Kidney (tissue), 22 donors: ENCODE measurements at places on chromosomes 6 and 20. TPM values are rescaled to one million over a fixed set of nuclear protein-coding genes. Genes with fewer than 3 reads are reported as not detected.

- H3K27me3 ChIP-seq, result no peaks in the 10 kb centered on the region
- no peak overlapping the region for H3K4me3 ChIP-seq
- H3K36me3 ChIP-seq, result no peaks in the 10 kb centered on the region
- no peak overlapping the region for H3K27ac ChIP-seq
- DNase-seq, result no peak
- H3K4me1 ChIP-seq, result no peaks in the 10 kb centered on the region
Observed at GRCh38 chr6:6402006-6402405, 81.5 kb upstream of the F13A1 start.

The SLPI gene
- total RNA-seq, result 3,615 TPM

DNA sequence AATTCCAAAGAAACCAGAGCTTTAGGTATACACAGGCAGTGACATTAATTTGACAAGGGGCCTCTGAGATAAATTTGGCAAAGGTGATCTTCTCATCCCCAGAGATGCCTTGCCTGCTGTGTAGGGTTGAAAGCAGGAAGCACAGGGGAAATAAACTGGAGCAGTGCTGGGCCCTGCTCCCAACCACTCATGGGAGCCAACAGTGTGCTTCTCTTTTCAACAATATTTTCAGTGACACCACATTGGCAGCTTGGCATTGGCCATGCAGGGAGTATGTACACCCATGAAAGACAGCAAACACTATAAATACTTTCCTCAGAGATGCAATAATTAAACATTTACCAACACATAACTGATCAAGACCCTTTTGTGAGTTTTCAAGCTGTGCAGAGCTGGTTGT is 90.7 kb upstream of the F13A1 start:
- DNase-seq, result no peak
- no peak overlapping the region for H3K4me3 ChIP-seq
- H3K27ac ChIP-seq, result no peak overlapping the region
- no peaks in the 10 kb centered on the region for H3K27me3 ChIP-seq
- no peaks in the 10 kb centered on the region for H3K36me3 ChIP-seq
- H3K4me1 ChIP-seq, result no peaks in the 10 kb centered on the region

The PANK2 gene
- 44.9 TPM for total RNA-seq

DNA sequence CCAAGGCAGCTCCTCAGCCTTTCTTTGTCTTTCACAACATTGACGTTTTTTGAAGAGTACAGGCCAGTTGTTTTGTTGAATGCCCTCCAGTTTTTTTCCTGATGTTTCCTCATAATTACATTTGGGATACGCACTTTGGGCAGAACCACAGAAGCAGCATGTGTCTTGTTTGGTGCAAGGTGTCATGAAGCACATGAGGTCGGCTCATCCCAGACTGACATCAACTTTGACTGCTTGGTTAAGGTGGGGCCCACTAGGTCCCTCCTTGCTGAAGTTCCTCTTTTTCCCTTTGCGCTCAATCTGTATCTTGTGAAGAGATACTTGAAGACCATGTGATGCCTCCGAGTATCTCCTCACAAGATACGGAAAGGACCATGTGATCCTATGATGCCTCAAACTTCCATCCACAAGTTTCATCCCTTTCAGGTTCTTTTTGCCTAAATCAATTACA is 10.5 kb downstream of the SNAI1 start:
- DNase-seq, result no peak
- H3K36me3 ChIP-seq, result no peaks in the 10 kb centered on the region
- no peak overlapping the region for H3K4me3 ChIP-seq
- no peaks in the 10 kb centered on the region for H3K4me1 ChIP-seq
- H3K27ac ChIP-seq, result no peak overlapping the region
- no peaks in the 10 kb centered on the region for H3K27me3 ChIP-seq

DNA sequence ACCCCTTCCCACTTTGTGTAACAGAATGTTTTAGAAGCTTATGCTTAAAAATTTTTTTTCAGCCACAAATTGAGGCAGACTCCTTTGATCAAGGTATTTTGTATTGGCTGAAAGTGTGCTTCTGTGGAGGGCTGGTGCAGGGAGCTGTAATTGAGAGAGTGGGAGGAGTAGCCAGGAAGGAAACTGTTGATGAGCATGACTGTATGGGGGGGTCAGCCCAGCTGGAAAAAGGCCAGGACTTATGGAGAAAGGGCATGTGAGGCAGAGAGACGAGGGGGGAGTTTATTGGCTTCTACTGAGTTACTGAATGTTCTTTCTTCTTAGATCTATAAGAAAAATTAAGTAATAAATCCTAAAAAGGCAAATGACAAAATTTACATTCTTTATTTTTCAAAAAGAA is 13.4 kb downstream of the RFPL4B start:
- H3K4me1 ChIP-seq, result no peaks in the 10 kb centered on the region
- H3K36me3 ChIP-seq, result no peaks in the 10 kb centered on the region
- DNase-seq, result peak; percentile 61
- no peak overlapping the region for H3K27ac ChIP-seq
- no peaks in the 10 kb centered on the region for H3K27me3 ChIP-seq

DNA sequence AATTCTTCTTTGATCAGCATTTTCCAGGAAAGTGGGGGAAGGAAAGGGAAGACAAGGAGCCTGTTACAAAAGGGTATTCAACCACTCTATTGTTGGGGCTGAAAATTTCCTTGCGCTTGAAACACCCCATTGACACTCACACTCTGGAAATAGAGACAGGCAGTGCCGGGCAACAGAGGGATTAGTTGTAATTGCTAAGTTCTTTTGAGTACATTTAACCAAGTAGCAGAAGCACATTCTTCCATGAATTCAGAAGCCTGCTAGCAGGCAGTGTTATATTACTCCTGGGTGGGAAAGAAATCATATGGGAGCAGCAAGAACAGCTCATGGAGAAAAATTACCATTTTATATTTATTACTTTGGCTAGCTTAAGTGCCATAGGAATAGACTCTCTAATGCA is 745.5 kb downstream of the C6orf118 start:
- DNase-seq, result no peak
- H3K27me3 ChIP-seq, result no peaks in the 10 kb centered on the region
- no peak overlapping the region for H3K4me3 ChIP-seq
- no peak overlapping the region for H3K27ac ChIP-seq
- no peaks in the 10 kb centered on the region for H3K4me1 ChIP-seq
- no peaks in the 10 kb centered on the region for H3K36me3 ChIP-seq

- no peak for DNase-seq
- no peaks in the 10 kb centered on the region for H3K36me3 ChIP-seq
Observed at GRCh38 chr6:78841111-78841510, 26.2 kb upstream of the IRAK1BP1 start.

DNA sequence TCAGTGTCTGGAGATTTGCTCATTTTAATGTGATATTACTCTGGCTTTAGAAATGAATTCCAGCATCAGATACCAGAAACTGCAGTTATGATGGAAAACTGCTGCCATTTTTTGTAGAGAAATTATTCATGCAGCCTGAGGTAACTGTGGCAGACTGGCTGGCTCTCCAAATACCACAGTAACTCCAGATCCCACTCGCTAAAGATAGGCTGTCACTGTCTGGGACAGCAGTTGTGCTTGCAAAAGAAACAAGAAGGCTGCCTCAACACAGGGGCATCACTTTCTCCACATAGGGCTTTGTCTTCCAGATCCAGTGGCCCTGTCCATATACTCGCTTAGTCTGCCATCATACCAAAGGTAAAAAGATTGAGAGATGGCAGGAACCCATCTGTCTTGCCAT is 52.7 kb downstream of the FAM184A start:
- H3K36me3 ChIP-seq, result no peaks in the 10 kb centered on the region
- DNase-seq, result no peak
- H3K4me3 ChIP-seq, result no peak overlapping the region
- H3K4me1 ChIP-seq, result no peaks in the 10 kb centered on the region
- no peak overlapping the region for H3K27ac ChIP-seq
- no peaks in the 10 kb centered on the region for H3K27me3 ChIP-seq

- H3K36me3 ChIP-seq, result no peaks in the 10 kb centered on the region
- H3K27me3 ChIP-seq, result no peaks in the 10 kb centered on the region
- H3K4me3 ChIP-seq, result no peak overlapping the region
- no peak for DNase-seq
Observed at GRCh38 chr6:75415804-75416203, 77.8 kb downstream of the FILIP1 start.

The GLO1 gene
- total RNA-seq, result 67.3 TPM

DNA sequence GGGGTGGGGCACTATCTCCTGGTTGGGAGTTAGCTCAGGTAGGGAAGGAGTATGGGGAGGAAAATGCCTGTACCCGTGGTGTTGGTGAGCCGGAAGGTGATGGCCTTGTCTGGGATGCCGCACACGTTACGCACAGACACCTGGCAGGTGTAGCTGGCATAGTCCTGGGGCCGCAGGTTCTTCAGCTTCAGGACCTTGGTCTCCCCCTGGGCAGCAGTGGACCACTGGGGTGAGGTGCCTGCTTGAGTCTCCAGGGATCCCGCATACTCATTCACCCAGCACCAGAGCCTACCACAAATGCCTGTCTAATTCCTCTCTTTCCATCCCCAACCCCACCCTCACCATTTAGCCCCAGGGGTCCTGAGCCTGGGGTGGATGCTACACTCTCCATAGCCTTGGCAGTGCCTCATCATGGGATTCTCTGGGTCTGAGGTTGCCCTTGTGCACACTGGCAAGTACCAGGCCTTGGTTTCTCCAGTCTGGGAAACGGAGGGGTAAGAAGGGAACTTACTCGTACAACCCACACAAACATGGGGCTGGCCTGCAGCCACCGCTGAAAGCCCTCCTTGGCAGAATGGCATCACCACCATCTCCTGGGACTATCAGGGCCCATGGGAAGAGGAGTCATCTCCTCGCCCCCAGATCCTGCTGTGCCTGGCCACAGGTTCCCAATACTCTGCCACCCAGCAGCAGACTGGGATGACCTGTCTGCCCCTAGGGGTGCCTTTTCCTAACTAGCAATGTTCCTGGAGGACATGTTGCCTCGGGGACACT is 42.8 kb downstream of the MDGA1 start:
- no peak for DNase-seq
- no peaks in the 10 kb centered on the region for H3K4me1 ChIP-seq
- H3K4me3 ChIP-seq, result no peak overlapping the region
- no peak overlapping the region for H3K27ac ChIP-seq

The HRH3 gene
- total RNA-seq, result not detected

DNA sequence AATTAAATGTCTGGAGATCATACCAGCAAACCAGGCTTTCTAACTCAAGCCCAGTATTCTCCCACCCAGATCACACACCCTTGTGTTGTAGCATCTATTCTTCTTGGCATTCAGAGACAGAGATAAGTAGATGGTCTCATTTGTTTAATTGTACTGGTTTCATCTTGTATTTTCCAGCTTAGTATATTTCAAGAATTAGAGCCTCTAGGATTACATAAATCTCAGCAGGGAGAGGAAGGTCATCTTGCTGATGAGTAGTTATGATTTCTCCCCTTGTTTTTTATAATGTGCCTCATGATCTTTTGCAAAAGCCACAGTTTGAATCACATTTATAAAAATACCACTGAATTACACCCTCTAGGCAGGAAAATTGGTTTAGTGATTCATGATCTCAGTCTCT is 106.6 kb upstream of the NRSN1 start:
- H3K27me3 ChIP-seq, result no peaks in the 10 kb centered on the region
- no peak for DNase-seq
- no peaks in the 10 kb centered on the region for H3K36me3 ChIP-seq
- no peak overlapping the region for H3K4me3 ChIP-seq

DNA sequence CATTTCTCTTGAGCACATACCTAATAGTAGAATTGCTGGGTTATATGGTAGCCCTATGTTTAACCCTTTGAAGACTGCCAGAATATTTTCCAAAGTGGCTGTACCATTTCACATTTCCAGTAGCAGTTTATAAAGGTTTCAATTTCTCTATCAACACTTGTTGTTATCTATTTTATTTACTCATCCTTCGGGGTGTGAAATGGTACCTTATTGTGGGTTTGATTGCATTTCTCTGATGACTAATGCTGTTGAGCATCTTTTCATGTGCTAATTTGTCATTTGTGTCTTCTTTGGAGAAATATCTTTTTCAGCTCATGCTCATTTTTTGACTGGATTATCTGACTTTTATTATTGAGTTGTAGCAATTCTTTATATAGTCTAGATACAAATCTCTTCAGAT is 5.4 kb downstream of the ENPP4 start:
- no peaks in the 10 kb centered on the region for H3K36me3 ChIP-seq
- no peaks in the 10 kb centered on the region for H3K4me1 ChIP-seq
- no peak overlapping the region for H3K27ac ChIP-seq
- no peaks in the 10 kb centered on the region for H3K27me3 ChIP-seq

- no peak overlapping the region for H3K27ac ChIP-seq
- H3K36me3 ChIP-seq, result no peaks in the 10 kb centered on the region
- H3K4me1 ChIP-seq, result peaks cover 2% of the 10 kb centered on the region
- no peak overlapping the region for H3K4me3 ChIP-seq
- no peak for DNase-seq
Observed at GRCh38 chr20:49171909-49172308, 16.2 kb downstream of the STAU1 start.

- no peaks in the 10 kb centered on the region for H3K36me3 ChIP-seq
- no peak overlapping the region for H3K4me3 ChIP-seq
- no peaks in the 10 kb centered on the region for H3K4me1 ChIP-seq
- DNase-seq, result no peak
- H3K27ac ChIP-seq, result no peak overlapping the region
- H3K27me3 ChIP-seq, result no peaks in the 10 kb centered on the region
Observed at GRCh38 chr6:166826264-166826663, 130.1 kb downstream of the RNASET2 start.

- H3K27ac ChIP-seq, result no peak overlapping the region
- peak; percentile 71 for DNase-seq
- H3K27me3 ChIP-seq, result no peaks in the 10 kb centered on the region
Observed at GRCh38 chr6:13354331-13355042, 26.1 kb upstream of the TBC1D7 start.

GRCh38 chr6:15430931-15431405 is 185.1 kb downstream of the JARID2 start:
- H3K27ac ChIP-seq, result no peak overlapping the region
- no peak for DNase-seq
- peaks cover 12% of the 10 kb centered on the region for H3K4me1 ChIP-seq
- H3K27me3 ChIP-seq, result no peaks in the 10 kb centered on the region
